ENCODE measurements at places on chromosomes 12 and 14.

DNA sequence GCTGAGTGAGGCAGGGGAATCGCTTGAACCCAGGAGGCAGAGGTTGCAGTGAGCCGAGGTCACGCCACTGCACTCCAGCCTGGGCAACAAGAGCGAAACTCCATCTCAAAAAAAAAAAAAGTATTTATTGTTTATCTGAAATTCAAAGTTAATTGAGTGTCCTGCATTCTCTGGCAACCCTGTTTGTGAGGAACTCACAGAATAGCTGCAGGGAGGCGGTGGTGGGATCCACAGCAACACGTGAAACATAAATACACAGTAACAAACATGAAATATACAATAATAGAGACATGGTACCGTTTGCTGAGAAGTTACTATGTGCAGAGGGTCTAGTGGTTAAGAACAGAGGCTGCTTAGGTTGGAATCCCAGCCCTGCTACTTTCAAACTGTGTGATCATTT, 43.7 kb upstream of the RFLNA start:
- no peak for DNase-seq

DNA sequence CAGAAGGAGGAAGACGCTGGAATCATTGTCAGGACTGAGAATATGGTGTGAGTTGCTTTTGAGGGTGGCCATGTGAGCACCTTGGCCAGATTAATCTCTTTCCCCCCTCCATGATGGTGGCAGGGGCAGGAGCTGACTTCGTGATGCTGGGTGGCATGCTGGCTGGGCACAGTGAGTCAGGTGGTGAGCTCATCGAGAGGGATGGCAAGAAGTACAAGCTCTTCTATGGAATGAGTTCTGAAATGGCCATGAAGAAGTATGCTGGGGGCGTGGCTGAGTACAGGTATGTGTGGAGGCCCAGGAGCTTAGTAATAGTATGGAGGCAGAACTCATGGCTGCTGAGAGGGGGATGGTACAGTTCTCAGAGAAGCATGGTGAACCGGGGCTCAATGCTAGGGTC, 4.3 kb downstream of the TINF2 start:
- no peak for DNase-seq

DNA sequence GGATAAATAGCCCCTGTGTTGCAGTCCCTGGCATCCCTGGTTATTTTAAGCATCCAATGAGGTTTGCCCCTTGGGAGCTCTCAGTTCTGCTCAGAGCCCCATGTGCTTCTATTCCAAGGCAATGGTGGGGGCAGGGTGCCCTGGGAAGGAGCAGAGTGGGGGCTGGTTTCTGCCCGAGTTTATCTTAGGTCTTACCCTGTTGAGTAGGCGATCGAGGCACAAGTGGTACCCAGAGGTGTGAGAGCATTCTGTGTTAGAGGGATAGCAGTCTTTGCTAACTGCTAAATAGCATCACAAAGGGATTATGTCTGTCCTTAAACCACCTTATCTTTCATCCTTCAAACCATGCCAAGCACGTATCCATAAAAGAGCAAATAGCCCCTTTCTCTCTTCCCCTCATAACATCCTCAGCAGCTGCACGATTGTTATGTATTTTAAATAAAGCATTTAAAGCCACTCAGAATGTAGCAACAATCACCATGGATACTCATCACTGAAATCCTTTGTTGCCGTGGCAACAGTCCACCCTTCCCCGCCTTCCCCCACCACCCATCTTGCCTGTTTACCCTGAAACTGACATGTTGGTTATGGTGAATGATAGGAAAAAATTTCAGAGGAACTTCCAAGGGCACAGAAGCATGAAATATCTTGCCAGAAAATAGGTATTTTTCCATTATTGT, 139.3 kb downstream of the PTPN11 start:
- no peak for DNase-seq

GRCh38 chr12:111505601-111506036, 93.5 kb downstream of the ATXN2 start:
- peak; percentile 7 for DNase-seq

GRCh38 chr14:62280366-62280765, 518.1 kb downstream of the SNAPC1 start:
- no peak for DNase-seq

DNA sequence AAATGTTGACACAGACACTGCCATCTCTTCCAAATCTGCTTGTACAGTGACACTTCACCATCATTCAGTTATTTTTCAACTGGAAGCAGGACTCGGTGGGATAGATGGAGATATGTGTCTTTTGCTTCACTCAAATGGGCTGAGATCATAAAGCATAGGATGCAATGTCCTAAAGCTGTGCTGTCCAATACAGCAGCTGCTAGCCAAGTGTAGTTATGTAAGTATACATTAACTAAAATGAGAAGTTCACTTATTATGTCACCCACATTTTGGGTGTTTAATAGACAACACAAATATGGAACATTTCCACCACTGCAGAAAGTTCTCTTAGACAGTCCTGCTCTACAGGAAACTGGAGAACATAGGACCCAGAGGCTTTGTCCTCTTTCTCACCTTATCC, 43.6 kb downstream of the AREL1 start:
- no peak for DNase-seq

DNA sequence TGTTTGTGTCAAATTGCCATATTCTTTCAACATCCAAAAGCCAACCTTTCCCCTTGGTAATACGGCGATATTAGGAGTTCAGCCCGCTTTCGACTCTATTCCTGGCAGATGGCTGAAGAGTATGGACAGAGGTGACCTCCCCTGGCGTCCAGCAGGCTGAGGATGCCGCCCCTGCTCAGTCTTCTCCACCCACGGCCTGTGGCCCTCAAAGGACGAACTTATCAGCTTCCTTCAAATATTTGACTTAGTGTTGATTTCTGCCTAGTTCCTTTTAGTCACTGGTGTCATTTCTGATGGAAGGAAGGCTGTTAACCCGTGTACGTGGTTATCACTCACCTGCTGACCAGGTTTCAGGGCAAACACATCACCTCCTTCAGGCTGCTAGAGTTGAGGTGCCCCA, 65.0 kb downstream of the TESC start:
- no peak for DNase-seq

DNA sequence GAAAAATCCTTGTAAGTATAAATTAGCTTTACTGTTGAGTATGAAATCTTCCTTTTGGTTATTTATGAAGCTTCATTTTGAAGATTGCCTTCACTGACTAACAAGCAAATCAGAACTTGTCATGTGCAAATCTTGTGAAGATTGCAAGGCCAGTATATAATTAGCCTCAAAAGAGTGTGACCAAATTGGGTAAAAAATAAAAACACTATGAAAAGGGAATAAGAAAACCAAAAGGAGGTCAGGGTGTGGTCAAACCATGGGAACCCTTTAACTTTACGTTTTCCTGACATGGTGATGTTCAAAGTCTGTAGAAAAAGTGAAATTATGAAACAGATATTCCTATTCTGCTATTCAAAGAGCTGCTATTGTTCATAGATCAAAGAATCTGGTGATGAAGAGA, 230.3 kb downstream of the BCAT1 start:
- no peak for DNase-seq

GRCh38 chr12:9120487-9121184, 4.9 kb upstream of the A2M start:
- DNase-seq: no peak

- no peak for DNase-seq
These were observed 87.0 kb upstream of the DAAM1 start for GRCh38 chr14:59101476-59101875.

DNA sequence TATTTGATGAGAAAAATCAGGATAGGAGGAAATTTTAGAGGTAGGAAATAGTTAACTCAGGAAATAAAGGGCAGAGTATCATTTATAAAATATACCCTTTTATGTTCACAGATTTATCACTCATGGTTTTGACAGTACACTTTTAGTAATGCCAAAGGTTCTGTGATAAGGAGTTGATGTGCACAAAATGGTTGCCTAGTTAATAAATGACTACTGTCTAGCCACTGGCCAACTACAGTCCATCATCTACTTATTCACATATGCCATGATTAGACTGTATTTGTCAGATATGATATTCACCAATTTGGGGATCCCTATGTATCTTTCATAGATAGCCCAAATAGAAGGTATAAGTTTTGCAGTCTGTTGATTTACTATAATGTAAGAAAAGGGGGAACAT, 19.2 kb upstream of the GXYLT1 start:
- DNase-seq: no peak
